ENCODE measurements at places on chromosomes 5 and 9.

- DNase-seq, result no peak
Observed at GRCh38 chr9:136899196-136899595, 12.9 kb downstream of the TRAF2 start.

DNA sequence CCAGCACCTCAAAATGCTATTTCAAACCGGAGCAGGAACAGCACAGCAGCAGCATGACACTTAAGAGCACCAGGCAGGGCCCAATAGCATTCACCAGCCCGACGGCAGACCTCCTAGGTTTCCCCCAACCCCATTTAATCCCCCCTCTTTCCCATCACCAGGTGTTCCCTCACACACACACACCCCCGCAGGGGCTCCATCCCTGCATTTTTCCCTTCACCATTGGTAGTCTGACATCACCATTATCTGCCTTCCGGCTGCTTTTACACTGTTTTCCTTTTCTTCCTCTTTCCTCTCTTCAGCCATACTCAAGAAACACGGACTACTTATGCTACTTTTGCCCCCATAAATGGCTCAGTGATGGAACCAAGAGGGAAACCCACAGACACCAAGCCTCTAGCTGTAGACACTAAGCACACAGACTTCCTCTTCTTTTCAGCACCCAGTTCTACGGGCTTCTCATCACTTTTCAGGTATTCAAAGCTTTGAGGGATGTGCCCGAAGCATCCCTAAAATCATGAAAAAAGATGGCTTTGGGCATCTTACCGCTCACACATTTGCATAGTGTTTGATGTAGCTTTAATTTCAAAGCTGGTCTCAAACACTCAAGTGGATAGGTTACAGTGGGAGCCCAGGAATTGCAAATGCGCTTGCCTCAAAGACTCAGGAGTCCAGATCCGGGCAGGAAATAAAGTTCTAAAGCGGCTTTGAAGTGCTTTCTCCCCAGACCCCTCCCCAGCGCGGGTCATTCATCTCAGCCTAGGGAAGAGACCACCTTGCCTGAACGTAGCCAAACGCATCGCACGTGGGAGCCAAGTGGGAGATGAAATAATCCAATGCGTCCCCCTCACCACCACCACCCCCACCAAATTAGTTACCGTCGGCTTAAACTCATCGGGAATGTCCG is 141.5 kb downstream of the TSSK1B start:
- no peak for DNase-seq

DNA sequence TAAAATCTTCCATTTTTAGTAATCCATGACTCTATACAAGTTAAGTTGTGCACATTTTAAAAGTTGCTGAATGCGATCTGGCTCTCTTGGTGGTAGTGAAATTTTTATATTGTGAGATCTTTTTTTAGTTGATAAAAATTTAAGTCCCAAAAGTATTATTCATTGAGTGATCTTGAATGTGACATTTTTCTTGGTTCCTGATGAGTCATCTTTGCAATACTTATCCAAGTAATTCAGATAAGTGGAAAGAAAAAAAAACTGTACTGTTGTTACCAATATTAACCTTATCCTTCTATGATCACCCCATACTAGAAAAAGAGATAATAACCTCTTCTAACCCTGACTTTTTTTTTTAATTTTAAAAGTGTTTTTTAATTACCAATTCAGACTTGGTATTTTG is 601.3 kb downstream of the PSAT1 start:
- no peak for DNase-seq

GRCh38 chr5:119527351-119527750 is 75.1 kb downstream of the HSD17B4 start:
- DNase-seq, result no peak

DNA sequence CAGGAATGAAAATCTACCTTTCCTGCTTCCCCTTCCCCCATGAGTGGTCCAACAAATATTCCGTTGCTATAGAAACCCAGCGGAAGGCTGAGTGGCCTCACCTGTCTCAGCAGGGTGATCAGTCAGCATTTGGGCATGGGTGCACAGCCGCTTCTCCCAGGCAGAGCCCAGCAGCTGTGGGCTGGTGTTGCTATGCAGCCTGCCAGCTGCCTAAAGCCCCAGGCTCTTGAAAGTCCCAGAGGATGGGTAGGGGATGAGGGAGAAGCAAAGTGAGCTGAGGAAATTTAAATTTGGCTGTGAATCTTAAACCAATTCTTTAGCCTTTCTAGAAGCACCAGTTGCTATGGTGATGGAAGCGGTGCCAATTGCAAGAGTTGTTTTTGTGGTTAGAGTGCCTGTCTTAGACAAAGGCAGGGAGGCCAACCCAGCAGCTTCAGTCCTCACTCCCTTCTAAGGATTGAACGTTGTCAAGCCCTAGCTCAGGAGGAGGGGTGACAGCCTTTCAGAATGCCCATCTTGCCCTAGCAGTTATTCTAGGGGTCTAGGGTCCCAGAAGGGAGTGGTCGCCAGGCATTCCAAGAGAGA is 151.5 kb upstream of the PITX1 start:
- DNase-seq, result no peak
